ENCODE measurements at places on chromosomes 4 and X.
A peak's percentile ranks its signal among the peaks of the same experiment; 100 is the strongest.

DNA sequence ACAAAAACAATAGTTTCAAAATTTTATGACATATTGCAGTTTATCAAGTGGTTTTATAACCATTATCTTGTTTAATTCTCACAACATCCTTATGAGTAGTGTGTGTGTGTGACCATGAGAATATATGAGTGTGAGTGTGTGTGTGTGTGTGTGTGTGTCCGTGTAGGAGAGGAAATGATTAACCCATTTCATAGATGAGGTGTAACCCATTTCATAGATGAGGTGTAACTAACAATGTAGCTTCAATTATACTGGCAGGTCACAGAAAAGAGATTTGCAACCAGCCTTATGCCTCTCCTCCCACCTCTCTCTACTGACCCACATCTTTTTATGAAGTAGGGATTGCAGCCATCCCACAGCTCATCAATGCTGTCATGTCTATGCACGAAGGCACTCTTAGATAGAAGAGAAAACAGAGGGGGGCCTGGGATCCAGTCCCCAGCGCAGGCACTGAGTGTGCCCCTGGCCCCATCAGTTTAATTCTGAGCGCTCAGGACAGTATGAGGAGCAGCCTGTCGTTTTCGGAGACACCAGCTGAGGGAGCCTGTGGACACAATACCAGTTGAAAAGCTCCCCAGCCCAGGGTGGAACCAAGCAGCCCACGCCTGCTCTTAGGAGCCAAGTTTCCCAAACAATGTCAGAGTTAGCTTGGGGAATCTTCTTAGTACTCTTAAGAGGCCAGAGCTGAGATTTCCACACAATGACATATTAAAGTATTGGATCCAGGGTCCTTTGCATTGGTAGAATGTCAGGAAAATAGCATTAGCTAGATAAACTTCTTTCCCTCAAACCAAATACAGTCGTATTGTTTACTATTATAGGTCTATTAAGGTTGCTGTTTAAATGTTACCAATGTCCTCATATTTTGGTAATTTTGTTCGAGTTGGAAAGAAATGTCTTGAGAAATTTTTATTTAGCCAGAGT, 88.6 kb downstream of the PALLD start:
- peak; percentile 1 for DNase-seq

DNA sequence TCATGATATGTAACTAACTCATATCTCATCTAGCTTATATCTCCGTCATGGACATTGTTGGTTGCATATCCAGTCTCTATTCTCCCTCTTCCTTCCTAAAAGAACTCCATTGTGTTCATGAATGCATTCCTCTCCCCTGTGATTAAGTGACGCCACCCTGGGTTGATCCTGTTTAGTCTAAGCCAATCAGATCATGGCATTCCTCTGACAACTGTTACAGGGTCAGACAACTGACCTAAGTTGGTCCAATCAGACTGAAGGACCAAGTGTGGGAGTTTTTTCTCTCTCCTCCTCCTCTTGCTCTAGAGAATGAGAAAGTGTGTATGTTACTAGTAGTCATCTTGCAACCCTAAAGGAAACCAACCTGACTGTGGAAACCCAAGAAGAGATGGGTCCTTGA, 3.6 kb downstream of the APOO start:
- DNase-seq, result no peak

DNA sequence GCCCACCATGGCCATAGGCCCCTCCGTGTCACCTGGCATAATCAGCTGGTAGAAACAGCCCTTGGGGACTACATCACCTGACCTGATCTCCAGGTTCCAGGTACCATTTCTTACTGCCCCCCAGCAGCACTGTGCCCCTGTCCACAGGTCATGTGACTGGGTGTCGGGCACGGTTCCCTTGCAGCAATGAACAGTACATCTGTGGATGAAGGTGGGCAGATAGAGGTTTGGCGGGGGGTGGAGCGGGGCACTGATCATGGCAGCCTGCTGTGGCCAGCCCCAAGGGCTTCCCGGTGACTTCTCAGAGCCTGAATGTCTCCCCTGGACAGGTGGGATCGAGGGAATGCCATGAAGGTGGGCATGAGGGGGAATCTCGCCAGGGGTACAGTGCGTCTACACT, 37.8 kb downstream of the TRMT44 start:
- DNase-seq, result no peak

DNA sequence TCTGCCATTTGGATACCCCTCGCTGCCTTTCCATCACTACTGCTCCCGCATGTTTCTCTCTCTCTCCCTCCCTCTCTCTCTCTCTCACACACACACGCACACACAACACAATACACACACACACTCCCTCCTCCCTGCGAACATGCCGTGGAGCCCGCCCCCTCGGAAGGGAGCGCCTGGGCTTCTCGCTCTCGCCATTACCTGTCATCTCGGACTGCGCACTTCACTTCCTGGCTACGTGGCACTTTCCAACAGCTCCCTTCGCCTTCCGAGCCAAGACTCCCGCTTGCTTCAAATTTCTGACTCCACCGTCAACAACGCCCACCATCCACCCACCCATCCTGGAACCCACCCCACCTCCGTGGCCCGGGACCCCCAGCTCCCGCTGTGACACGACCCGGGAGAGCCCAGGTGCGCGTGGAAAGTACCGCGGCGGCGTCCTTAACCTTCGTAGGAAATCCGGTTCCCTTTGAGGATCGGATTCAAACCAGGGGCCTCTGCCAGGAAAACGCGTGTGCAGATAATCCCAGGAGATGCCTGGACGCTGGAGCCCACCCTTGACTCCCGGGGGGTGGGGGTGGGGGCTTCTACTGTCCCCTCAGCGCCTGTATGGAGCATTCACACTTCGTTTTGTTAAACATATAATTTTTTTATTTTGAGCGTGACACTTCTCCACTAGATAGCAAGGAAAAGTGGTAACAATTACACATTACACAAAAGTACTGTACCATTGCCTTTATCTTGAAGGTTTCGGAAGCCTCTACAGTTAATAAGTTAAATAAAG, 12.5 kb downstream of the ARX start:
- no peak for DNase-seq

DNA sequence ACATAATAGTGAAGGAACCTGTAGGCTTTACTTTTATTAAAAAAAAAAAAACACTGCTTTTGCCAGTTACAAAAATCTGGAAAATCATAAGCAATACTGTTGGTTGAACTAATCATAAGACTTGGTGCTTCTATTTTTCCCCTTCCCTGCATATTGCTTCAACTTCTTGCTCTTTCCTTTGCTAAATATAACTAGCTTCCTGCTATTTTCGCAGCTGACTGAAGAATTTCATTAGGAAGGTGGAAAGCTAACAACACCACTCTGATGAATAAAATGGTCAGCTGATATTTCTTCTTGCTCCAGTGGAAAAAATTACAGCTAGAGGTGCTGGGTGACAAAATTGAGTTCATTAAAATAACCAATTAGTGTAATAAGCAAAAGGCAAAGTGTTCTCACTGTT, 39.3 kb downstream of the MEPE start:
- no peak for DNase-seq

DNA sequence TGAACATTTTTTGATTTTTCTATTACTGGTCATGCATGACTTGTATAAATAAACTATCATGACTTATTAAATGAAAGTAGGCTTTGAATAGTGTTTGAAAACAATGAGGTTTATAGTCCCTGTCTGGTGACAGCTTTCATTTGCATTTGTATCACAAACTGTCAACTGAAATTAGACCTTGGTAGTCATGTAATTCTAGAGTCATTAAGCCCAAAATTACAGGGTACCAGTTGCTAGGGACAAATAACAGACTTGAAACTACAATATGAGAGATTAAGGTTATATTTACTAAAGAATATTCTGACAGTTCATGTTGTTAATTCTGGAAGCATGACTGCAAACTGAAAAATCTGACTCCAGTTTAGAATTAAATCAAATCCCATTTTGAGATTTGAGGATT, 9.2 kb upstream of the VAMP7 start:
- DNase-seq, result peak; percentile 23

DNA sequence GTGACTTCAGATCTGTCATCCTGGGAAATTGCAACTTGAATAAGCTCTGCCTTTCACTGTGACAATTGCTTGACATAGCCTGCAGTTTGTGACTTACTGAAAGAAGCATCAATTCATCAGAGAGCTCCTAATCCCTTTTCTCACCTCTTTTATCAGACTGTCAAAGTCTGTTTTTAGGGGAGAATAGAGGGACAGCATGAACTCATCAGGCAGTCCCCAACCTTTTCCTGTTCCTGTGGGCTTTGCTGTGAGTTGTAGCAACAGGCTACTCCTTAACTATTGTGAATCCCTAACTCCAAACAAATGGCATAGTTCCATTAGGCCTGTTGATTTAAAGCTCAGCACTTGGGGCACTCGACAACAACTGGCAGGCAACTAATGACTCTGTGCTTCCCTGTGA, 64.9 kb downstream of the DOCK11 start:
- peak; percentile 0 for DNase-seq

- DNase-seq, result no peak
These were observed 804.8 kb downstream of the ADGRL3 start for GRCh38 chr4:62004881-62005280.

GRCh38 chr4:38656111-38656510, 7.9 kb upstream of the KLF3 start:
- no peak for DNase-seq

GRCh38 chrX:131704136-131704695, 160.3 kb downstream of the OR13H1 start:
- peak; percentile 92 for DNase-seq

DNA sequence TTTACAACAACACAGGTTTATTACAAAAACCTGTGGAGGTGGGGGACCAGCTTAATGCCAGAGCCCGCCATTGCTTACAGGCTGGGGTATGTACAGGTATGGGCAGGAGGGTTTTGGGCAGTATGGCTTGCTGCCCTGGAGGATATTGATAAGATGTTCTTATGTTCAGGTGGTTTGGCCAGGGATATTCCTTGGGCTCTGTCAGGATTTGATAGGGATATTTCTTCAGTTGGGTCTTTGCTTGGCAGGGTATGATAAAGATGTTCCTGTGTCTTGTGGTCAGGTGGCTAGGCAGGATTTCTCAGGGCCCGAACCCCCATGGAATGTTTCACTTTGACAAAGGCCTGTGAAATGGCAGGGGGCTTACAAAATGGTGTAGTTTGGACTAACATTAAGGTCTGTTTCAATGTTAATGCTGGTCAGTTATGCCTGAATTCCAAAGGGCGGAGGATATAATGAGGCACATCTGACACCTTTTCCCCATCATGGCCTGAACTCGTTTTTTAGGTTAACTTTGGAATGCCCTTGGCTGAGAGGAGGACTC, 3.1 kb downstream of the MGST2 start:
- no peak for DNase-seq

- DNase-seq, result no peak
These were observed 90.3 kb upstream of the FRG1 start for GRCh38 chr4:189850239-189850856.

- DNase-seq, result peak; percentile 3
These were observed 63.7 kb downstream of the SEC24D start for GRCh38 chr4:118772081-118772766.

- DNase-seq, result peak; percentile 29
These were observed 63.6 kb downstream of the ASB9 start for GRCh38 chrX:15206306-15206705.

- DNase-seq, result no peak
These were observed 10.9 kb downstream of the DLG3 start for GRCh38 chrX:70455366-70456202.

DNA sequence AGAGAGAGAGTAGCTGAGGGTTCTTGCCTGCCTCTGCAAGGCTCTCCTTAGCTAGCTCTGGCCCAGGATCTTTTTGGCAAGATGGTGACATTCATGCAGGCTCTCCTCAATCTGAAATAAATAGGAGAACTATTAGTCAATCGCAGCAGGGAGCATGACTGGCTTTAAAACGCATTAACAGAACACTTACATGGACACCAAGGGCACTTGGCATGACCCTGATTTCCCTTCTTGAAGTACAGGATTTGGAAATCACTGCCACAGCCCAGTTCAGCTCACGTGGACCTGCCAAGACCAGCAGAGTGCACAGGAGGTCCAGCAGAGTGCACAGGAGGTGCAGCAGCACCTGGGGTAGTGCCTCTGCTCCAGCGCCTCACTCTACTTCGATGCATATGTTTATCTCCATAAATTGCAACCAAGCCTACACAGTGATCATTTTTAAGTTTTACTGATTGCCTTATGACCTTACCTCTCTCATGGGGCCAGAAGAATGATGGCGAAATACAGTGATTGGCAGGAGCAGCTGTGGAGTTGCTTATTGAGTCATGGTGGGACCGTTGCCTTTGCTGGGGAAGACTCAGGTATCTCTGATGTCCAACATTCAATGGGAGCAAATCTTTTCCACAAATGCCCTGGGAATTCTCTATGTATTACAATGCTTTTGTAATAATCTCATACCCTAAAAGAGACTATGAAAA, 122.4 kb downstream of the SYNPO2 start:
- no peak for DNase-seq

GRCh38 chr4:175559126-175559525, 252.9 kb downstream of the GPM6A start:
- no peak for DNase-seq

GRCh38 chr4:15515106-15515505, 45.4 kb downstream of the CC2D2A start:
- DNase-seq, result no peak

GRCh38 chrX:47902161-47902560, 65.5 kb downstream of the ZNF81 start:
- DNase-seq, result no peak

GRCh38 chr4:74671080-74671698, 123.1 kb downstream of the BTC start:
- peak; percentile 3 for DNase-seq

DNA sequence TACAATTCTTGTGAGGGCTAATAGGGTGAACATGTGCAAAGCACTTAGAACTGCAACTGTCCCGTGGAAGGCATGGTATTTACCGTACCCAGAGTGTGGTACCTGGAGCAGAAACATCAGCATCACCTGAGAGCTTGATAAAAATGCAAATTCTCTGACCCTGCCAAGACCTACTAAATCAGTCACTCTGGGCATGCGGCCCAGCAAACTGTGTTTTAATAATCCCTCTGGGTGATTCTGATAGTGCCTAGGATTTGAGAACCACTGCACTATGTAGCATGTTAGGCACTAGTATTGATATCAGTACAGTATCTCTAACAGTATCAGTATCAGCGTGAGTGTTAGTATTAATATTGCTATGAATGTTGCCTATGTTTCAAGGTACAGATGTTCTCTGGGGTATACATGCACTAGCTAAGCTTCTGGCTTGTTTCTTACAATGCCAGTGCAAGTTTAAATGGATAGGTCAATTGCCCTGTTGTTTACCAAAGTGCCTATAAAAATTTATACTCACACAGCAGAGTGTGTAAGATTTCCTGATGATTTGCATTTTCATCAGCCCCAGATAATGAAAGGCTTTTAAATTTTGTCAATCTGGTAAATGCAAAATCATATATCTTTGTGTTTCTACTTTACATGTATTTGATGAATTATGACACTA, 354.0 kb downstream of the HS3ST1 start:
- DNase-seq, result no peak

DNA sequence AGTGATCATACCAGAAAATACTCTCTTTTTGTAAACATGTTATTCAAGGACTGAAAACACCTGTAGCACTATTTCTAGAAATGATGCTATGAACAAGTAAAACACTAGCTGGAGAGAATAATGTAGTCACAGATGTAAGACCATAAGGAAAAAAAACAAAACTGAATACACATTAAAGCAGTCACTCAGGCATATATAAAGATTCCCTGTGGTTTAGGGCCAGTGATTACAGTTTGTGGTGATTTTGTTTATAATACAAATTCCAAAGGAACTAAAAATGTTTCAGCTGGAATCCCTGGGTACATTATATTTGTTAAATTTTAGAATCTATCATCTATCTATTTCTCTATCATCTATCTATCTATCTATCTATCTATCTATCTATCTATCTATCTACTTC, 777.8 kb upstream of the FRG1 start:
- no peak for DNase-seq

Measured in NCI-H774 (cell line).